ENCODE measurements at places on chromosomes 12 and 14.

DNA sequence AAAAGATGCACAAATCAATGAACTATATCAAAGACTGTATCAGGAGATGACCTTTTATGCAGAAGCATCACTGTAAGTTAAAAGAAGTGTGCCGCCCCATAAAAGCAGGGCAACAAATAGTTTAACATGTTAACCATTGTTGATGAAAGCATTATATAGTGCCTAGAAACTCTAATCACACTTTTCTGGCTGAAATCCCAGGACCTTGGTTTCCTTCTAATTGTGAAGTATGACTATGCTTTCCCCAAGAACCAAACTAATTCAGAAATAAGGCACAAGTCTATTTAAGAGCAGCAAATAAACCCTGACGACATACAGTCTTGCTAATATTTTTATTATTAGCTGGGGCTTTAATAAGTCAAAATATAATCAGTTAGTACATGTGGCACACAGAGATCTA is 21.7 kb downstream of the RACGAP1 start:
- DNase-seq, result no peak

- no peak for DNase-seq
Measured at GRCh38 chr12:1619587-1619986, 9.4 kb upstream of the WNT5B start.

DNA sequence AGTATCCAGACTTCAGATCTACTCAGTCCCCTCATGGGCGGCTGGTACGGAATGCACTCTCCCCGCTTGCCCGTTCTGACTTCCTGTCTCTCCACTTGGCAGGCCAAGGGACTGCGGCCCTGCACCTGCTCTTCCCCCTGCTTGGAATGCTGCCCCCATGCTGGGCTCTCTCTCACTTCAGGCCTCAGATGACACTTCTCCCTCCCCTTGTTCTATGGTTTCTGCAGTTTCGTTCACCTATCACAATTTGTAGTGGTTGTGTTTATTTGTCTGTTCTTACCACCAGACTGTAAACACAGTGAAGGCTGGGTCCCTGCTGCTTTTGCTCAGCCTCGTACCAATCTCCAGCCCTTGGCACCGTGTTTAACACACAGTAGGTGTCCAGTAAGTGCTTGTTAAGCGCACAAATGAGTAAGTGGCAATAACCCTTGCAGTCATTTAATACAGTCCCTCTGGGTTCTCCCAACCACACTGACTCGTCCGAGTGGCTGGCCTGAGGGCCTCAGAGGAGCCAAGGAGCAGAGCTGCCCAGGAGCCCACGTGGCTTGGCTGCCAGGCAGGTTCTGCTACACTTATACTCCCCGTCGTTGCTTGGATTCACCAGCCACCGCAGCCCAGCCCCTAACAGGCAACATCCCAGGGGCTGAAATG is 11.8 kb downstream of the SLC6A12 start:
- no peak for DNase-seq

- DNase-seq, result no peak
Measured at GRCh38 chr12:113044516-113044915, 12.0 kb upstream of the DTX1 start.

DNA sequence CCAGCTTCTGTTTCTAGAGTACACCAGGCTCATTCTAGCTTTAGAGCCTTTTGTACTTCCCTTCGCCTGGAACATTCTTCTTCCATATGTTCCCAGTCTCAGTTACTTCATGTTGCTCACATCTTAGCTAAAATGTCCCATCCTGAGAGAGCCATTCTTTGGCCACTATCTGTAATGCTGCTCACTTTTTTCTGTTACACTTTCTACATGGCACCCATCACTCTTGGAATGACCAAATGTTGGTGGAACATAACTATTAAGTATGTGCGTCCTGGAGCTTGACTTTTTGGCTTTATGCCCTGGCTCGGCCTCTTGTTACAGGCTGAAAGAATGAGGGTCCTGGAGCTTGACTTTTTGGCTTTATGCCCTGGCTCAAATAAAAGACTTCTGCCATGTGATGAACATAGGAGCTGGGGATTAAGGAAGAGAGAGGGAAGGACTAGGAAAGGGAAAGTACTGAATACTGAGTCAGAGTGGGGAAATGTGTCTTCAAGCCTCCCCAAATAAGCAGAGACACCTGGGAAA is 442.9 kb upstream of the ATP2B1 start:
- no peak for DNase-seq

DNA sequence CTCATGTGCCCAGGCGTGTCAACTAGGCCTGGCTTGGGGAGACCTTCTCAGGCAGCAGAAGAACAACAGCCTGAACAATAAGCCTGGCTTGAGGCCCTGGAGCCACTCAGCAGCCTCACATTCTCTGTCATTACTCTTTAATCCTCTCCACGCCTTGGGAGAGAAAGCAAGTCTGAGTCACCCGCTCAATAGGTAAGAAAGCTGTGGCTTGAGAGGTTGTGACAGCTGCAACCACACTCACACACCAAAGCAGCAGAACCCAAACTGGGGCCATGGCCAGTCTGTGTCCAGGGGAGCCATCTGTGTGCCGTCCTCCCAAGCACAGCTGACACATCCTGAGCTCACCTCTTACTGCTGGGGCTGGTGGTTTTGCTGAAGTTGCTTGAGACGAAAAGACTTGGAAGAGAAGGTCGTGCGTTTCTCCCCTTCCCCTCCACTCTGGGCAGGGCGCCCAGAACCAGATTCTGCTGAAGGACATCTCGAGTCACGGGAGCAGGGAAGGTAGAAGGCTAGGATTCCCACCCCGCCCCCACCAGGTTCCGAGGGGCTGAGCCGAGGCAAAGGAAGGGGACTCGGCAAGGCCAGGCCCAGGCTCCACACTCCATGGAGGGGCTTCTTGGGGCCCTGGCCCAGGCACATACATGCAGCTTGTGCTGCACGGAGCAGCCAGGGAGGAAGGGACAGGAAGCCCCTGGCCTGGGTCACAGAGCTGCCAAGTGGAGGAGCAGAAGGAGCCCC is 5.5 kb downstream of the TMEM63C start:
- no peak for DNase-seq

GRCh38 chr12:64110864-64111263 is 111.2 kb downstream of the KICS2 start:
- DNase-seq, result no peak

- no peak for DNase-seq
Measured at GRCh38 chr12:130984183-130985058, 30.7 kb downstream of the ADGRD1 start.

DNA sequence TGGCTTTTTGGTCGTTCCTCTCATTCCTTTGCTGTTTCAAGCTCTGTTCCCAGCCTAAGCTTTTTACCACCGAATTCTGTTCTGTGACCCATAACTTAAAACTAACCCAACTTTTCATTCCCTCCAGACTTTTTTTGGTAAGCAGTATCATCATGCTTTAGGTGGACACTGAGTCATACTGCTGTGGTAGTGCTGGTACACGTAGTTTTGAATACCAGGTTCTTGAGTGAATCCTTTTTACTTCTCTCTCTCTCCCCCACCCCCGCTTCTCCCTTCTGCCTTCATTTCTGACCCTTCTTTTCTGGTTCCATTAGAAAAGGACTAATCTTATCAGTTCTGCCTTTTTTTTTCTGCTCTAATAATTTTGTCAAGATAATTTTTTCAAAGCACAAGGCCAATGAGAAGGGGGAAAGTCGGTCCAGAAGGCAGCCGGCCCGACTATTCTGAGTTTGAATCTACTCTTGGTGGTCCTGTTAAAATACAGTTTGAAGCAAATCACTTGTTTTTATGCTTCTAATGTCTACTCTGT is 2.3 kb upstream of the MDM2 start:
- no peak for DNase-seq

DNA sequence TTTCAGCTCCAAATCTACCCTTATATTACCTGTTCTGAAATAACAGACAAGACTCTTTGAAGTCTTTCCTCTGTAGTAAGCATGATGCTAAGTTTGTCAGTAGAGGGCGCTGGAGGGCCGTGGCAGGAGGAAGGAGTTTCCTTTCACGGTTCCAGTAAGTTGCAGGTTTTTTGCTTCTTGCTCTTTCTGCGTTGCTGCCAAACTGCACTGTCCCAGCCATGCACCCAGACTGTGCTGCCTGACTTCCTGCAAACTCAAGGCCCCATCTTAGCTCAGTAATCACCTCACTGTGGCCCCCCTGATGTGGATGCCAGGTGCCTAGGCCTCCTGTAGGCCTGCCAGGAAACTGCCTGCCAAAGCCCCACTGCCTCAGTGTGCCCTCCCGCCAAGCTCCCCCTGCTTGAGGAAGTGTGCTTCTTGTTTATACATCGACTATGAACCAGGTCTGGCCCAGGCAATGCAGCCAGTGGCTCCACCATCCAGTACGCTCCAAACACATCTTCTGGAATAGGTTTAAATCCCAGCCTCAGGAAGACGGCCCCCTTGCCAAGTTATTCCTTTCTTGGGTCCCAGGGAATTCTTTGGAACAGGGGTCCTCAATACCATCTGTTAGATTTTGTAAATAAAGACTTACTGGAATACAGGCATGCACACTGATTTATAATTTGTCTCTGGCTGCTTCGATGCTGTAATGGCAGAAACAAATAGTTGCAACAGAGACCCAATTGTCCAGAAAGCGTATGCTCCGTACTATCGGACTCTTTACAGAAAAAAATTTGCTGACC is 193.7 kb upstream of the LRIG3 start:
- no peak for DNase-seq

DNA sequence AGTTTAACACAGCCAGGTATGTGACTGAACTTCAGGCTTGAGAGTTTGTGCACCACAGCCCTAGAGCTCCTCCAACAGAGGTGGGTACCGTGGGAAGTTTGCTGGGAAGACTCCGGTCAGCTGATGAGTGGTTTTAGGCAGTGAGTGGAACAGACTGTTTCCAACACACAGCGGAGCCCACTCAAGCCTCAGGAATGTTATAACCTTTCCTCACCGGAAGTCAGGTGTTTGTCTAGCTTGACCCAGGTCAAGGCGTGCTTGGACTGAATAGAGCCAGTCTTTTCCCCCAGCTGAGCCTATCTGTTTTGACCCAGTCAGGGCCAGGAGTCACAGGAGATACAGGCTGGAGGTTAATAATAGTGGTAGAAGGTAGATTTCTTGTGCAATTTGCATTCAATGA is 138.4 kb upstream of the PARP11 start:
- no peak for DNase-seq

DNA sequence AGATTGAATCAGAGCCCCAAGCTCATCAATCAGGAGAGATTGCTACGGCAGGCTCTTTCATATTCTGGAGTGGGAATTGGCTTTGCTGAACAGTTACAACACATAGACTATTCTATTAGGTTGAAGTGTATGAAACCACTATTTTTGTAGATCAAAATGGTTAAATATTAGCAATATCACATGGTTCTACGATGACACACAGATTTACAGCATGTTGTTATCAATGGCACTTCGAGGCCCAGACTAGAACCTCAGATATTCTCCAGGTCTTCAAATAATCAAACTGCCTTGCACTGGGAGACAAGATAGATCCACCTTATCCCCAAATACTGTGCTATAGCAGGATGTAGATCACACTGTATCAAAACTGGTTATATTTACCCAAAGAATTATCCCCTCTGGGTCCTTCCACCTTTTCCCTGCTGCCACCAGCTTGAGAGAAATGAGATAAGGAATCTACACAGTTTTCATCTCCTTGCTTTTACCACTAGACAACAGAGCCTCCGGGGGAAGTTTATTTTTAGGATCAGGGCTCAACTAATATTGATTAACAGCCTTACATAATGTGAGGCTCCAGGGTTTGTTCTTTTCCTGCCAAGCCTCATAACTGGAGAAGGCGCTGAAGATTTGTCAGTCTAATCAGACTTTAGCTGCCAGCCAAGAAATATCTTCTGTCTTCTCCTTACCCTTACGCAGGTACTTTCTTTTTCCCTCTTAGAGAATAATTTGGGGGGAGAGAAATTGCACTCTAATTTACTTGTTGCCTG is 507.1 kb downstream of the DIO2 start:
- no peak for DNase-seq

DNA sequence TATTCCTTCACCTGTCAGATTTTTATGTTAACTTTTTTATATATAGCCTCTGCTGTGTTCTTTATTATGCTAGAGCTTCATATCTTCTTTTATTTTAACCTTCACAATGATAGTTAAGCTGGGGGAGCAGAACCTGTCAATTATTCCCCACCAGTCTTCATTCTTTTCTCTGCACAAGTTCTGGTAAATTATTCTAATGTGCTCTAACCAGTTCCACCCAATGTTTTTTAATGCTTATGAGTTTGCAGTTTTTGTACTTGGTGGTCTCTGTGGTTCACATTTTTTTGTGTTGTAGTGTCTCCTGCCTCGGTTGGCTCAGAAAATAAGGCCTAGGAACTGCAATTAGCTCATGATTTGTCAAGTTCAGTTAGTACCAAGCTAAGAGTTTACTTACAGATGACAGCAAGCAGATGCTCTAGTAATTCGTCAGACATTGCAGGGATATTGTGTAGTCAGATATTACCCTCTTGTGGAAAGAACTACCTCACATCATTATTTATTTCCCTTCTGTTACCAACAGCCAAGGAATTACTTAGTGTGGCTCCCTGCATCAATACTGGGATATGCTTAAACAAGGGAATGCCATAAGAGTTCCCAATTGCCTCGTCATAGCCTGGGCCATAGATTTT is 14.5 kb downstream of the DYRK2 start:
- DNase-seq, result no peak

- no peak for DNase-seq
Measured at GRCh38 chr14:20116748-20117147, 6.2 kb downstream of the OR4K17 start.

DNA sequence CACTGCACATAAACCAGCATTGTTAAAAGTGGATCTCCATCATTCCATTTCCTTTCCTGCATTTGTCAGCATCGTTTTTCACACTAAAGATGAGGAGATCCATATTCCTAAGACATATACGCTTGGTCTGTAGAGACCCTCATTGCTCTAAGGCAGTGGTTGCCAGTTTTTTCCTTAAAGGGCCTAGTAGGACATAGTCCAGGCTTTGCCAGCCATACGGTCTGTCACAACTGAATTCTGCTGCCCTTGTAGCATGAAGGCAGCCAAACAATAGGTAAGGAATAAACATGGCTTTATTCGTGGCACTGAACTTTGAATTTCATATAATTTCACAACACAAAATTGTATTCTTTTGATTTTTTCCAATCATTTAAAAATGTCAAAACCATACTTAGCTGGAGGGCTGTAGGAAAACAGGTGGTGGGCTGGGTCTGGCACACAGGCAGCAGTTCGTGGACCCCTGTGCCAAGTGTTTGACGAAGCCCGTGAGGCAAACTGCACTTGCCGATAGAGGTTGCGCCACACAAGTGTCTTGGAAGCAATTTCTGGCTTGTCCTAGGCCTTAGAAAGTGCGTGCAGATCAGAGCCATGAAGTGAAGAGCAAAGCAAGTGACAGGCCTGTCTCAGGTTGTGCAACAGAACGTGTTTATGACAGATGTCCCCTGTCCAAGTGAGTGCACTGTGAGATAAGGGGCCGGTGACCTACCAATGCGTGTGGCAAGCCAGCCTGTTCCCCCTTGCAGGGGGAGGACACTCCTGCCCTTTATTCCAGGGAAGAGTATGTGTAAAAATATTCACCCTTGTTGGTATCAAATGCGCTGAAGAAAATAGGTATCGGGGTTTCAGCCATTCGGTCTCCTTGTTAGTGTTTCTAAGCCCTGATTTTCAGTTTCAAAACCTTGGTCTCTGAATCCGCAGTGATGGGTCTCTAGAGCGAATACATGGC is 916 bp upstream of the CHPT1 start:
- DNase-seq, result no peak

GRCh38 chr14:73239393-73240241 is 2.3 kb downstream of the PAPLN start:
- no peak for DNase-seq

Measured in forelimb muscle (tissue), 1 donor.